Hypothalamus (tissue), 51 donors: ENCODE measurements at places on chromosomes 6 and 20.

GRCh38 chr6:162963861-162964260 lies 236.1 kb downstream of the PACRG start:
- no peak for DNase-seq

- no peak for DNase-seq
Observed at GRCh38 chr6:138234363-138234762, 16.1 kb upstream of the PBOV1 start.

GRCh38 chr6:4176907-4177306 lies 41.5 kb upstream of the ECI2 start:
- no peak for DNase-seq

DNA sequence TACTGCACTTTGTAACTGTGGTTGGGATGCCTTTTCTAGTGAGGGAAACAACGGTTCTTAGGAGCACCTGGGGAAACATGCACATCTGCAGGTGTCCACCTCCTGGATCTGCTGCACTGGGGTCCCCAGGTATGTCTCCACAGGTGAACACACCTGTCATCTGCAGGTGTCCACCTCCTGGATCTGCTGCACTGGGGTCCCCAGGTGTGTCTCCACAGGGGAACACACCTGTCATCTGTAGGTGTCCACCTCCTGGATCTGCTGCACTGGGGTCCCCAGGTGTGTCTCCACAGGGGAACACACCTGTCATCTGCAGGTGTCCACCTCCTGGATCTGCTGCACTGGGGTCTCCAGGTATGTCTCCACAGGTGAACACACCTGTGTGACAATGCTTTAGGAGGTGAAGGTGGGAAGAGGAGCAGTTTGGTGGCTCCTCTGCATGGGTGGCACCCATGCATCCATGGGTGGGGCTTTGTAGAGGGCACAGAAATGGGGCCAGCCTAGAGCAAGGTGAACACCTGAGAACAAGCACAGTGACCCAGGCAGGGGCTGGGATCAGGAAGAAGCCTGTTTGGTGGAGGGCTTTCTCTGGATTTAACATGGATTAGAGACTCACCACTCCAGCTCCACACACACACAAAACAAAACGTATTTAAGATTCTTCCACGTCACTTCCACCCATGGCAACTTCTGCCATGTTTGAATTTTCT lies 206.0 kb upstream of the CDH4 start:
- DNase-seq: no peak

DNA sequence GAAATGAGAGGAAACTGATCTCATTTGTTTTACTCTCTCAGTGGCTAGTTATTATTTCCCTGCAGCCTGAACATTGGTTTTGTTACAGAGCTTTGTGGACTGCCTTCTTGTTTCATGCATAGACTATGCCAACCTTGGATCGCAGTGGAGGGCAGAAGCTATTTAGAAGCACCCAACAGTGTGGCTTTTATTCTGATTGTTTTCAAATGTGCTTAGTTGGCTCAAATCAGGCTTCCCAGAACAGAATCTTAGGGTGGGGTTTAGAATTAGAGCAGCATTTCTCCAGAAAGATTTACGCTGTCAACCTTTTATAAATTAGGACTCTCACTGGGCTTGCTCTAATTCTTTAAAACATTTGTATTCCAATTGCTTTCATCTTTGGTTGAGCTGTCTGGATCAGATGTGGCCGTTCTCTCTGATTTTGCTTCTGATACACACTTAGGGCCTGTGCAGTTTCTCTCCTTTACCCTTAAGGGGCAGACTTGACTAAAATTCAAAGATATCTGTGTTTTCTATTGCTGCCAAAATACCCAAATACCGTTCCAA lies 210.3 kb downstream of the BCKDHB start:
- no peak for DNase-seq
